ENCODE measurements at places on chromosomes 3 and 15.

- DNase-seq: no peak
Measured at GRCh38 chr3:30289766-30290165, 316.6 kb upstream of the TGFBR2 start.

- DNase-seq: no peak
Measured at GRCh38 chr3:45892161-45892560, 5.8 kb downstream of the CCR9 start.

GRCh38 chr3:119759962-119760361 lies 21.9 kb upstream of the NR1I2 start:
- no peak for DNase-seq

- DNase-seq: no peak
Measured at GRCh38 chr3:28069438-28069837, 172.0 kb upstream of the CMC1 start.

- DNase-seq: no peak
Measured at GRCh38 chr3:171260466-171260865, 199.7 kb downstream of the TNIK start.

DNA sequence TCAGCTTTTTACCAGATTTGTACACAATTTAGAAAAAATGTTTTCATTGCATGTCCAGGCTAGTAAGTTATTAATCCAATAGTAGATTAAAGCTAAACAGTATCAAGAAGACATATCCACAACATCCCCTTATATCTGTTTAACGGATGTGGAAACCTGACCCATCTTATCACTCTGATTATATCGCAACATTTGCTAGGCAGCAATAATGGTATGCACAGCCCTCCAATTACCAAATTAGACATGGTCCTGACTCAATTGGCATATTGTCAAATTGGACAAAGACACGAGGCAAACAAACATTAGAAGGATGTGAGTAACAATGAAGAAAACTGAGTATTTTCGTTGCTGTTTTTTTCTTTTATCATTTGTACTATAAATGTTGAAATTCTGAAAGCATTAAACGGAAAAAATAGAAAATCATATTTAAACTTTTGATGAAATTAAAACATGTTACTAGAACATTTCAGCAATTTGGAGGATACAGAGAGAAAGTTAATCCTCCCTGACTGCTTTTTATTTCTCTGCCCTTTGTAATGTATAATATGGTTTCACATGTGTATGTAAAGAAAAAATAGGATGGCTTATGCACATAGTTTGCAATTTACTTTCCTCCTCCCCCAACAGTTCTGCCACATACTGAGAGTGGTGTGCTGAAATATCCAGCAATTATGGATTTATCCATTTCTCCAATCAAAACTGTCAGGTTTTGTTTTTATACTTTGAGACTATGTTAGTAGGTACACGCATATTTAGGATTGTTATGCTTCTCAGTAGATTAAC lies 633.7 kb downstream of the ZIC1 start:
- DNase-seq: no peak

DNA sequence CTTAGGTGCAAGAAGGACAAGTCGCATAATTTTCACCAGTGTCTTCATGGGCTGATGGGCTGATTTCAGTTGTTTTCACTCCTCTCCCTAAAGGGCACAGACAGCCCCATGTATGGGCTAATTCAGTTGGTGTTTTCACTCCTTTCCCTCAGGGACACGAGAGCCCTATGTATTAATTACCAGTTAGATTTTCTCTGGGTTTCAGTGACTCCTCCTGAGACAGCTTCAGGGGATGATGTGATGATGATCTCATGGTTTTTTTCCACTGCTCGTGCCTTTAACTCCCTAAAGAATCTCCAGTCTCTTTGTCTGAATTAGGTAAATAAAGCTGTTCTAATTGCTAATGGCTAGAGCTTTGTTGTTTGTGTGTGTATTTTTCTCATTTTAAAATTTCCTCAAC lies 9.9 kb downstream of the RAMAC start:
- no peak for DNase-seq

GRCh38 chr3:96169111-96169766 lies 645.2 kb upstream of the EPHA6 start:
- no peak for DNase-seq

Data from activated effector memory CD4-positive, alpha-beta T cell treated with Interleukin-2 at 50 U/mL for 16 hours (primary cell).